ENCODE measurements at places on chromosomes 2 and 18.

GRCh38 chr2:1599301-1600085 lies 144.8 kb downstream of the PXDN start:
- DNase-seq = no peak

DNA sequence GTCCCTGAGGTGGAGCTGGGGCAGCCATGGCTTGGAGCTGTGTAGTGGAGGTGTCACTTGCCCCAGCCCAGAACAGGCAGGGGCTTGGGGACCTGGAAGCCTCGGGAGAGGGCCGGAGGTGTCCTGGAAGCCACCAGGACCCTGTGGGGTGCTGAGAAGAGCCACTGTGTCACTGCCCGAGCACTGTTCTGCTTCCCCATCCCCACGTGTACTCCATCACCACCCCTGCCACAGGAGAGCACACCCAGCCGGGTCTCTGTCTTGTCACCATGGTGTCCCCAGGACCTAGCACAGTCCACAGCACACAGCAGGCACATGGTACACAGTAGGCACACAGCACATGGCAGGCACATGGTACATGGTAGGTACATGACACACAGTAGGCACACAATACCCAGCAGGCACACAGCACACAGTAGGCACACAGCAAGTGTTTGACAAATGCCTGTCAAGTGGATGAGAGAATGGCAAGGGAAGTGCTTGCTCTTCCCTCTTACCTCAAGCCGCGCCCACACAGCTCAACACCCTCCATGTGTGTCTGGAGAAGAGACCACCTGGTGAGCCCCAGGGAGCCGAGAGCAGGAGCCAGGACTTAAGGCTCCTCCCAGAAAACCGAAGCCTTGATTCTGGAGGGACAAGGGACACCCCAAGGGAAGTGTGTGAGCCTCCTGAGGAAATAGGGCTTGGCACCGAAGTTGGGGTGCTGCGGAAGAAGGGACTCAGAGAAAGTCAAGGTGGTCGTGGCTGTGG lies 13.3 kb downstream of the MBP start:
- DNase-seq = no peak

DNA sequence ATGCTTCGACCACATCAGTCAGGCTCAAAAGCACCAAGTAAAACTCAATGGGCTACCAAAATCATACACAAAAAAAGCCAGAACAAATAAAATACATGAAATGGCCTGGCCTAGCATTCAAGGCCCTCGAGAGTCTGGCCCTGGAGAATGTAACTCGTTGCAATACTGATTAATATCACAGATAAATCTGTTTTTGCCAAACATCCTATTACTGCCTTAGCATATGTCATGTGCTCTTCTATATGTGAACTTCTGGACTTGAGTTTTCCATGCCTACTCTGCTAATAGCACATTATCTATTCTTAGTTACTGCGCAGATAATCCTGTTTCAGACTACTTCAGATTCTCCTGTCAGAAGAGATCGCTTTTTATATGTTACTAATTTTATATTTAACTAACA lies 250.7 kb upstream of the SMAD7 start:
- no peak for DNase-seq

GRCh38 chr18:7458884-7459283 lies 108.2 kb upstream of the PTPRM start:
- DNase-seq = no peak

- DNase-seq = no peak
These were observed 52.4 kb downstream of the MYO5B start for GRCh38 chr18:50142441-50143120.

GRCh38 chr2:55232863-55233657 lies 572 bp downstream of the RPS27A start:
- DNase-seq = peak; percentile 52

- DNase-seq = no peak
These were observed at the start of gene BCL11A for GRCh38 chr2:60553495-60554073. TSS of gene BCL11A (minus strand) at chr2:60553654. CDS start at chr2:60553270, 384 bp downstream.

- no peak for DNase-seq
These were observed 32.4 kb upstream of the ACTR3 start for GRCh38 chr2:113857464-113857863.

DNA sequence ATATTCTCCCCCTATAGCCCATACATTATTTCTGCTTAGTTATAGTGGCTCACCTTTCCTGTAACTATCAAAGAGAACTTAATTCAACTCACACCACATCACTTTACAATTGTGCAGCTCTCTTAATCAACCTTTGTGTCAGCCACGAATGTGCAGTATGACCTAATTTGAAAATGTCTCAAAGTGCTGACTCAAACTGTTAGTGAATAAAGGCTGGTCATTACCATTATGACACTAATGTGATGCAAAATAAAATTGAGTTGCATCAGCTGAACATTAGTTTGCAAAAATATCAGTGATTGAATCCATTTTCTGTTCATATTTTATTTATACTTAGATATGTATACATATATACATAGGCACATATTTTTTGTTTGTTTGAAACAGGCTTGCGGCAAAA lies 251.8 kb downstream of the MEIS1 start:
- no peak for DNase-seq

DNA sequence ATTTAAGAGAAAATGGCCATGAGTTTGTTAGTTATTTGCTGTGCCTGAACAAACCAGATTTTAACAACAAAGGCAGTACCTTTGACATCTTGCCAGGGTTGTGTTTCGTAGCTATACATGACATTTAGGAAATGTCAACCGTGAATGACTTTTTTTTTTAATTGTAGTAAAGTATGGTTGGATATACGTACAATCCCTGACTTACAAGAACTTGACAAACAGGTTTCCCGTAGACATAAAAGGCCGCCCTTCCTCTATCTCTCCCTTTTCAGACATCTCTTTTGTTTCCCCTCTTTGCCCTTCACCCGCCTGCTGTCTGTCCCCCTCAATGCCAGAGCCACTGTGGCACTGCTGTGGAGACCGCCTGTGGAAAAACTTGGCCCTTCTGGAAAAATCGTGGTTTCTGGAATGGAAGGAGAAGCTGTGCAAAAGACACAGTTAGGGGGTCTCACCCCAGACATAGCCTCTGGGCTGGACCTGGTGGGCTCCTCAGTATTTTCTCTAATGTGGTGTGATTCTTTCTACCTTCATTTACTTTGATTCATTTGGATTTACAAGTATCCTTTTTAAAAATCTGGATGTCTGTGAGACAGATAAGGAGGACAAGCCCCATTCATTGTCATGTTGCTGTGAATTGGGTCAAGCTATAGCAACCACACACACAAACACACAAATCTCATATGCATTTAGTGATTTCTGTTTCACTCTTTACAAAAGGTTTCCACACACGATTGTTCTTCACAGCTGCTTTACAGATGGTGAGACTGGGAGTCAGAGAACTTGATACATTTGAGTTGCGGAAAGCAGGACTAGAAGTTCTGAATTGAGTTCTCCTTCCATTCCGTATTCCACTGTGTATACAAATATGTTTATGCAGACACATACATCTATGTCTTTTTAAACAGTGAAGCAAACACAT lies 48.6 kb downstream of the SPATS2L start:
- DNase-seq = no peak

DNA sequence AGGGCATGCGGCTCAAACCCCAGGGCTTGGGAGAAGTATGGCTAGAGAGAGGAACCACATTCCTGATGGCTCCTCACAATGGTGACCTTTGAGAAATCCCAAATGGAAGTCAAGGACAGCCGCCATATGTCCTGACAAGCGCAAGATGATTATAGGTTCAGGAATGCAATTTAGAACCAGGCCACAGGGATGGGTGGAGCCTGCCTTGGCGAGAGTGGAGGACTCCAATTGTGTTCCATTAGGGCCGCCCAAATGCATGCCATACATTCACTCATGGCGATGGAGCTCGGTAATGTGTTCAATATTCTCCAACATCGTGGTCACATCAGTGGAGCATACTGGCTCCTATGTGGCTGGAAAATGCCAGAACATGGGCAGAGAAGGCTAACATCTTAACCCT lies 662.9 kb upstream of the ID2 start:
- DNase-seq = no peak

DNA sequence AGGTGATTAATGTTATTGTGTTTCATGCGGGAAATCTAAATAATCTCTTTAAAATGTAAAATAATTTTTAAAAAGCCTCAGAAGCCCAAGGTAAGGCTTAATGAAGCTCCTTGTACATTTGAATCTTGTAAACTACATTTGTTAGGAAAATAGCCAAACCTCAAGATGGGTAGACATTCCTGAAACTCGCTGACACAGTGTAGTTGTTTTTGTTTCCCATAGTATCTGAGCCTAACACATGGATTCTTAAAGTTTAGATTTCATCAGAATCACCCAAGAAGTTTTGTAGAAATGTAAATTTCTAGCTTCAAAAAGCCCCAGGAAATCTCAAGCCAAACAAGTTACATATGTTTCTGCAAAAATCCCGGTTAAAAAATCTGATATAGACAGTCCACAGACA lies 1221.1 kb upstream of the ACVR2A start:
- no peak for DNase-seq

DNA sequence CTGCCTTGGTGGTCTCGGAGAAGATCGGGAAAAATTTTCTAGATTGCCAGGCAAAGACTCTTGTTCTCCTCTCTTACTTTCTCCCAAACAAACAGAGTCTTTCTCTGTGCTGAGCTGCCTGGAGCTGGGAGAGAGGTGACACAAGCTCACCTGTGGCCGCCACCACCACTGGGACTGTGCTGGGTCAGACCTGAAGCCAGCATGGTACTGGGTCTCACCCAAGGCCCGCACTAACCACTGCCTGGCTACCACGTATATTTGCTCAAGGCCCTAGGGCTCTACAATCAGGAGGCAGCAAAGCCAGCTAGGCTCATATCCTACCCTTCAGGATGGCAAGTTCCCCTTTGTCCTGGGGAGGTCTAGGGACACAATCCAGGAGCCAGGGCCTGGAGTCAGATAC lies 312.2 kb downstream of the DLGAP1 start:
- no peak for DNase-seq

DNA sequence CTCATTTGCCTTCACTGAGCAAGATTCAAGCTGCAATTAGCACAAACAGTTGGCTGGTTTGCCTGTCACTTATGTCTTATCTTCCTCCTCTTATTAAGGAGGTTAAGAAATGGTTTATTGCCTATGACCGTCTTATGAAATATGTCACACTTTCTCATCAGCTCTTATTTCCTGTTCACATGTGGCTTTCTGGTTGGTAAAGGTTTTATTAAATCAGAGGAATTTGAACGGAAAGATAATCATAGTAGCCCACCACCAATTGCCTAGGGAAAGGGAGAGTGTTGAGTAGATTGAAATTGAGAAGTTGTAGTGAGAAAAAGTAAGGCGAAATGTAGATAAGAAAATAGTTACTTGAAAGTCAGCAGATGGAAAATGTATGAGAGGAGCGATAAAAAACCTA lies 4.2 kb upstream of the IL1R1 start:
- DNase-seq = no peak

DNA sequence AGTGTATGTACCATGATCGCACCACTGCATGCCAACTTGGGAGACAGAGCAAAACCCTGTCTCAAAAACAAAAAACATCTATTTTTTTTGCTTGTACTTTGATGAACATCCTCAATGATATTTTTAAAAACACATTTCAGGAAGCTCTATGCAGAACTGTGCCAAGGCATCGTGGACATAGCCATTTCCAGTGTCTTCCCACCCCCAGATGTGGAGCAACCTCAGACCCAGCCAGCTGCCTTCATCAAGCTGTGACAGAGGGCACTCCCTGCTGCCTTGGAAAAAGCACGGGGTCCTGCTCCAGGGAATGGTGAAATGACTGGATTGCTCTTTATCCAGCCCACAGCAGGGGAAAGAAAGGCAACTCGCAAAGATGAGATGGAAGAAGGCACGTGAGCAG lies 13.7 kb upstream of the POLR1B start:
- no peak for DNase-seq

GRCh38 chr2:199975273-199975895 lies 20.0 kb downstream of the MAIP1 start:
- no peak for DNase-seq

DNA sequence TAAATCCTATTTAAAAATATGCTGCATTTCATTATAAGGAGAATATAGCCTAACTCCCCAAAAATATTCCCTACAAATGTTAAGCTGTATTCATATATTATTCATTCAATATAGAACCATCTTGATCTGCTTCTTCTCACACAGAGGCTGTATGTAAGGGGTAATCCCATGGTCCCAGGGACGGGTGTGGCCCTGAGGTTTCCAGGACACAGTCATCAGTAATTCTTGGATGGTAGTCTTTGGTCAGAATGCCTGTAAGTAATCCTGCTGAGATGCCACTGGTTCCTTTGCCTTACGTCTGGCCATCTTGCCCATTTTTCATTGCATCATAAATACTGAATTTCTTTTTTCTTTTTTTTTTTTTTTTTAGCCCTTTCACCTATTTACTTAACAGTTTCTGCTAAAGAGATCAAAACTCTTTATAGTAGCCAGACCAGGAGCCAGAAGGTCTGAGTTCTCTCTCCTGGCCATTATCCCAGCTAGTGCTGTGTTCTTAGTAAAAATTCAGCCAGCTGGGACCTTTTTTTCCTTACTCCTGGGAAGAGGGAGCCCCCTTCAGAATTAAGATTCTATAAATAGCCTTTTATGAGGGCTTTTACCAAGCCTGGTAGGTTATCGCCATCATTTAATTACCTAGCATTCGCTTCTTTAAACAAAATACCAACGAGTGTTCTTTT lies 134.9 kb downstream of the SOX11 start:
- no peak for DNase-seq

DNA sequence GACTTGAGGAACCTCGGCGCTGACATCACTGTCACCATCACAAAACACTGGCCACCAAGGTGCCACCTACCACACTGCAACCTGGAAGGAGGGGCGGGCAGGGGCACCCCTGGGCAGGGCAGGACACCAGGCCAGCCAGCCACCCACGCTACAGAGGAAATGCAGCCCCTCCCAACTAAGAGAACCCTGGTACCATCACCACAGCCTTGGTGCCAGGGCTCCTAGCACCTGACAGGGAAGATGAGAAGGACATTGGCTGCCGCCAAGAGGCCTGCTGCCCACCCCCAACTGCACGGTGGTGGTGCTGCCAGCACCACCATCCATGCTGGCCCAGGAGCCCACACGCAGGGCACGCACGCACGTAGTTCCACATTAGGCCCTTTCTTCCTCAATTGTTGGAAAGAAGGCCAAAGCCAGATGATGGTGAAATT lies 88.7 kb downstream of the HDAC4 start:
- peak; percentile 25 for DNase-seq

DNA sequence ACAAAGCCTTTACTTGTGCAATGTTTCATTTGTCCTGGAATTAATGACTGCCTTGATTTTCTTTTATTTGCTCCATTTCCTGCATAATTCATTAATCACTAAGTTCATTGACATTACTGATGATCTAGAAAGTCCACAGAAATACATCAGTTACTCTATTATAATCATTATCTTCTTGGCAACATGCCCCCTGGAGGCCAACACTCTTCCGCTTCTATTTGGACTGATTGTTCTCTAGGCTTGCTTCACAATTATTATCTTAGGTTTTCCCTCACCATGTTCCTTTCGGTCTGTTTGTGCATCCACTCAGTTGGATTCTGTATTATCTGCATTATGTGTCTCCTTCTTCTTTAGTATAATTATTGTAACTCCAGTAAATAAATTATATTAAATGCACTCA lies 461.0 kb upstream of the CDH2 start:
- no peak for DNase-seq

GRCh38 chr2:185793532-185794345 lies 55.1 kb downstream of the FSIP2 start:
- no peak for DNase-seq
